ENCODE measurements at places on chromosomes 12 and 14. TPM values are rescaled to one million over a fixed set of nuclear protein-coding genes. Genes with fewer than 3 reads are reported as not detected.

The SIX6 gene
- not detected for total RNA-seq

The NPAS3 gene
- total RNA-seq, result 0.41 TPM

The TAS2R8 gene
- not detected for total RNA-seq

The SLC5A8 gene
- total RNA-seq, result not detected

The C1QL4 gene
- total RNA-seq, result 2.3 TPM

The CCDC38 gene
- not detected for total RNA-seq

The CCDC175 gene
- not detected for total RNA-seq

The ZNF385A gene
- total RNA-seq, result 5.3 TPM

The ARHGEF25 gene
- 23.0 TPM for total RNA-seq

The CNTN1 gene
- 4.1 TPM for total RNA-seq

The SYNE3 gene
- 0.14 TPM for total RNA-seq

The HOXC6 gene
- total RNA-seq, result 2.5 TPM

All from A172 (cell line).